Stimulated activated CD4-positive, alpha-beta T cell treated with anti-CD3 and anti-CD28 coated beads, Interleukin-15, amount 100 ng/mL, for 1 hour (primary cell): ENCODE measurements at places on chromosomes 5 and 9.

DNA sequence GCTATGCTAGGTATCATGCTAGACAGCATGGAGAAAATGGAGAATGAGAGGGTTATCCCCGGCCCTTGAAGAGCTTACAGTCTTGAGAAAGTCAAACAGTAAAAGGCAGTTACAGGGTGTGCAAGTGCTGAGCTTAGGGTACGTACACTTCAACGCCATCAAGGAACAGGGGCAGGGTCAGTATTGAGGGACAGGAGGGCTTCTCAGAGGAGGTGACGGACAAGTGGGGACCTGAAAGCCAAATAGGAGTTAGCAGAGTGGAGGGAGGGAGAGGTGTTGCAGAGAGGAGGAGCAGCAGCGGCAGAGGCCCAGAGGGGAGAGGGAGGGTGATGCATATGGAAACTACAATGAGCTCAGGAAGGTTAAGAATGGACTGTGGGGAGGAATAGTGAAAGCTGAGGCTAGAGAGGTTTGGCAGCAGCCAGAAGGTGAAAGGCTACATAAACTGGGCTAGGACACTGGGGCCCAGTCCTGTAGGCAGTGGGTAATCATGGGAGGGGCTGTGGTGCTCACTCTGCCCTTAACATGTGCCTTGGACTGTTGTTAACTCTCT, 88.0 kb downstream of the NRG2 start:
- DNase-seq: no peak

DNA sequence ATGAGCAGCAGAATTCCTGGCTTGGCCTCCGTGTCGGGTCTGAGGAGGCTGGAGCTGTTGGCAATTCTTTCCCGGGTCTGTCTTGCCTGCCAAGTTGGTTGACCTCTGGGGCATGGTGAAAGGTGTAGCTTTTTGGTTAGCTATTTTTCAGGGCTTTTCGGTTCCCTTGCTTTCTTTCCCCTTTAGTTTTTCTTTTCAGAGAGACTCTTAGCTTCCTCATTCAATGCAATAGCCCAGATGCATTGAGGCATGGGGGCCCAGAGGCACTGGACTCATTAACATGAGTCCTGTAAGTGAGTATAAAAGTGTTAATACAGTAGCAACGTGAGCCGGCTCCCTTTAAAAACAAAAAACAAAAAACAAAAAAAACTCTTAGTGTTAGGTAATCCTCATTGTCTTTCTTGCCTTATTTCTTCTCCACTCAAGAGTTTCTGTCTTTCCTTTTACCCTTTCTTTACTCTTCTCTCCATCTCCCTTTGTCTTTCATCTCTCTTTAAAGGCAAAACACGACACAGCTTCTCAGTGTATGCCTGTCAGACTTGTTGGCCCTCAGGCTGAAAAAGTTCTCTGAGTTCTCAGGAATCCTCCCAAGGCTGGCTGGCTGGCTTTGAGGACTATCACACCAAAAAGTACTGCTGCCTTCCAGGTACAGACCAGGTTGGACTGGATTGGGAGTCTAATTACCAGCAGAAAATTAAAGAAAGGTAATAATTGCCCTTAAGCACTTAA, 289.9 kb upstream of the TUT7 start:
- no peak for DNase-seq

- DNase-seq: no peak
These were observed 232.0 kb downstream of the IRX1 start for GRCh38 chr5:3827624-3828023.

DNA sequence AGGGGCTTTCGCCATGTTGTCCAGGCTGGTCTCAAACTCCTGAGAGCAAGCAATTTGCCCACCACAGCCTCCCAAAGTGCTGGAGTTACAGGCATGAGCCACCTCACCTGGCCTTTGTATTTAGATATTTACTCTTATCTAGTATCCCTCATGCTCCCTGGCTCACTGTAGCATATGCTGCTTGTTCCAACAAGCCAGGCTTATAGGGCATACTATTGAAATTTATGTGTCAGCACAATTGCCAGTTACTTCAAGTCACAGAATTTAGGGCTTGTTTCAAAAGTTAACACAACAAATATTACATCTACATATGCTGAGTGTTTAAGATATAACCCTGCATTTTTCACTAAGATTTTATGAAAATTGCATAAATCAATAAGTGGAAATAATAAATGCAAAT, 469.2 kb upstream of the ZNF608 start:
- DNase-seq: no peak

- no peak for DNase-seq
These were observed 3.4 kb upstream of the OGN start for GRCh38 chr9:92407818-92408217.

DNA sequence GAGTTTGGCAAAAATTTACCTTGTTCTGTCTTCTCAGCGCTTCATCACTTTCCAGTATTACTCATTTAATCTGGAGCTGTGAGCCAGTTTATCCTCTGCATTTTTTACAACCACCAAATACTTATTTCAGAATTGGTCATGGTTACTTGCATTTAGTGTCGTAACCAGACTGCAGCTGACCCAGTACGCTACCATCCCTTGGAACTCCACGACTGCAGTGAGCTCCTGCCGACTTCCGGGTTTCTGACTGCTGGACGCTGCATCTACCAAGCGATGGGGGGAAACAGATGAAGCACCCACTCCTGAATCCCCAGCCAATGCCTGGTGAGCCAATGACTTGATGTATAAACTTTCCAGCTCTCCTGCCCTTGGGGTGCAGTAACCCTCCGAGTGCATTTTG, 174.4 kb upstream of the PRLR start:
- no peak for DNase-seq

- DNase-seq: no peak
These were observed 342.7 kb downstream of the ARHGEF28 start for GRCh38 chr5:73968729-73969128.
